ENCODE measurements at places on chromosomes 3 and 15. TPM values are rescaled to one million over a fixed set of nuclear protein-coding genes. Genes with fewer than 3 reads are reported as not detected.
A peak's percentile ranks its signal among the peaks of the same experiment; 100 is the strongest.

DNA sequence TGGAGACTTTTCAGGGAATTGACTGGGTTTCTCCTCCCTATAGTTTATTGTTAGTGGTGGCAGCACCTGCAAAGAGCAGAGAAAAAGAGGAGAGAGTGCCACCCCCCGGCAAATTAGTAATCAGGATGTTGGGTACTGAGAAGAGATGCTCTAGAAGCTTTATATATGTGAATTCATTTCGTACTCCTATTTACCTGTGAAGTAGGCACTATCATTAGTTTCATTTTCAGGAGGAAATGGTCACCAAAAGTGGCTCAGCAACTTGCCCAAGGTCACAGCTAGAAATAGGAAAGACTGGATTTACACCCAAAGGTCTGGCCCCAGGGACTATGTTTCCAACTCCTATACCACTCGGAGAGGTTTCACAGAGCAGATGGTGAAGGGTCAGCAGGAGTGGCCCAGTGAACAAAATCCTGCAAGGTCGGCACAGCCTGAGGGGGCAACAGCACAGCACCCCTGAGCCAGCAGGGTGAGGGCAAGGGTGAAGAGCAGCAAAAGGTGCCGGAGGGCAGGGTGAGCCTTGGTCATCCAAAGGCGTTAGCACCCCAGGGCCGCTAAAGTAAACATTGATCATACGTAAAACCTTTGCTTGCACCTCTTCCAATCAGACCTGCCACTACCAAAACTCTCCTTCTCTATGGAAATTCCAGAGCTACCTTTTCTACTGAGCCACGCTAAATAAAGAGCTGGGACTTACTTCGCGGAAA is 23.6 kb downstream of the VGLL4 start:
- H3K36me3 ChIP-seq = no peaks in the 10 kb centered on the region
- DNase-seq = no peak
- H3K27me3 ChIP-seq = no peaks in the 10 kb centered on the region
- no peak overlapping the region for H3K4me3 ChIP-seq
- H3K27ac ChIP-seq = no peak overlapping the region
- H3K4me1 ChIP-seq = peaks cover 41% of the 10 kb centered on the region

GRCh38 chr3:46312991-46313390 is 40.9 kb upstream of the CCR2 start:
- no peak overlapping the region for H3K27ac ChIP-seq
- no peaks in the 10 kb centered on the region for H3K27me3 ChIP-seq
- peak; percentile 46 for DNase-seq
- H3K36me3 ChIP-seq = no peaks in the 10 kb centered on the region
- no peak overlapping the region for H3K4me3 ChIP-seq

DNA sequence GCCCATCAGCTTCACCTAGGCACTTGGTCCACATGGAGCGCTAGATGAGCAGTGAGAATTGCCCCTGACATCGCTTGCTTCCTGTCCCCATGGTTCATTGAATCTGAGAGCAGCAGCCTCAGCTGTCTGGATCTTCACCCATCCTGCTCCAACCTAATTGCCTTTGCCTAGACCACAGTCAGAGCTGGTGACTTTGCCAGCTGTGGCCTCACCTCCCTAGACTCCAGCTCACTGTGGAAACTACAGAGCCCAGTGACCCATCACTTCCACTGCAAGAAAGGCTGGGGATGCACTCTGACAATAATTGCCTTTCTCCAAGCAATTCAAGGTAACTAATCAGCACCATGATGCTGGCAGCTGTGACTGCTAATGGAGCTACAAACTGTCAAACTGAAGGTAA is 30.6 kb upstream of the SLC6A1 start:
- no peaks in the 10 kb centered on the region for H3K4me1 ChIP-seq
- DNase-seq = peak; percentile 4
- H3K4me3 ChIP-seq = no peak overlapping the region

GRCh38 chr15:101250873-101251829 is 697 bp downstream of the CHSY1 start:
- H3K27me3 ChIP-seq = no peaks in the 10 kb centered on the region
- peak; percentile 61 for DNase-seq
- peak overlapping the region; percentile 76 for H3K27ac ChIP-seq
- no peaks in the 10 kb centered on the region for H3K36me3 ChIP-seq
- peak overlapping the region; percentile 61 for H3K4me3 ChIP-seq

DNA sequence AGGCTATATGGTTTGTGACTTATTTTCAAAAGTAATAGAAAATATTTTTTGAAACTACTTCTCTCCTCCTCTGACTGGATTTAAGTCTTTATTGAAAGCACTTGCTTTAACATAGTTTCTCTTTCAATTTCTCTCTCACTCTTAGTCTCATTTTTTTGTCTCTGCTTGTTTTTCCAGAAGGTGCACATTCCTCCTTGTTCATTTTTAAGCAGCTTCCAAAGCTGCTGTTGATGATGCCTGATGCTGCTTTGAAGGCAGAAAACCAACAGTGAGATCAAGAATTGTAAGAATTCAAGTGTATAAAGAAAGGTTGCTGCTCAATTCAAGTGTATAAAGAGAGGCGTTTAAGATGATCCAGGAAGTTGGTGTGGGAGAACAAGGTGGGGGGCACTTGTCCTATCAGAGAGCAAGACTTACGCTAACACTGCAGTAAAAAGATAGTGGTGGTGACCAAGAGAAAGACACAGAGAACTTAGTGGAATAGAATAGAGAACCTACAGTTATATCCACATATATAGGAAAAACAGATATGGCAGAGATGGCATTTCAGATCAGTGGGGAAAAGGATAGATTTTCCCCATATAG is 12.1 kb downstream of the NR2C2 start:
- H3K36me3 ChIP-seq = no peaks in the 10 kb centered on the region
- H3K27me3 ChIP-seq = no peaks in the 10 kb centered on the region
- peaks cover 7% of the 10 kb centered on the region for H3K4me1 ChIP-seq

ECT2 gene
- polyA plus RNA-seq = 1.3 TPM

DNA sequence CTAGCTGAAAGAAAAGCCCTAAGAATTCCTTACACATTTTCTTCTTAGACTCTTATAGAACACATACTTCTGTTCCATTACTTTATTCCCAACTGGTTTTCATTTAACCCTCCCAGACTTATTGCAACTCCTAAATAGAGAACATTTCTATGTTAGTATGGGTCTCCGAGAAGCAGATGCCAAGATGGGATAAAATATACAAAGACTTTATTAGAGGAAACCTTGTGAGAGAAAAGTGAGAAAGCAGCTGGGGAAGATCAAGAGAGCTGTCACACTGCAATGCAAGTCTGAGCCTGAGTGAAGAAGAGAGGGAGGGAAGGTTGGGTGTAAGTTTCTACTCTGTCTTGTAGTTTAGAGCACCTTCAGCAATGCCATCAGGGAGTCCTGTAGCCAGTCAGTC is 979.3 kb downstream of the IGSF11 start:
- H3K27me3 ChIP-seq = no peaks in the 10 kb centered on the region
- no peak overlapping the region for H3K27ac ChIP-seq
- H3K4me1 ChIP-seq = no peaks in the 10 kb centered on the region
- no peaks in the 10 kb centered on the region for H3K36me3 ChIP-seq
- no peak overlapping the region for H3K4me3 ChIP-seq

SCG3 gene
- polyA plus RNA-seq = 67.5 TPM

DNA sequence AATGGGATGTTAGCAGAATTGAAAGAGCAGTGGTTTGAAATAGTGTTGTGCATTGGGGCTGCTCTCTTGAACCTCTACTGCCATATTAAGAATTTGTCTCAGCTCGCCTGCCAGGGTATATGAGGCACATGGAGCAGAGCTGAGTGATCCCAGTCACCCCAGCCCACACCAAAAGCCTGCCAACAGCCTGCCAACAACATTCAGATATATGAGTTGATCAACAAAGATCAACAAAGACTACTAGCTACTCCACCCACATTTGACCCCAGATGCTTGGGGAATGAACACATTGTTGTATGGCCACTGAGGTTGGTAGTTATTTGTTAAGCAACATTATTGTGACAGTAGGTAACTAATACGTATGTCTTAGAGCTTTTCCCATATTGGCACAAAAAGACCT is 570.9 kb upstream of the IL12A start:
- H3K27me3 ChIP-seq = no peaks in the 10 kb centered on the region
- no peaks in the 10 kb centered on the region for H3K36me3 ChIP-seq
- H3K27ac ChIP-seq = no peak overlapping the region
- no peak for DNase-seq
- no peaks in the 10 kb centered on the region for H3K4me1 ChIP-seq

DNA sequence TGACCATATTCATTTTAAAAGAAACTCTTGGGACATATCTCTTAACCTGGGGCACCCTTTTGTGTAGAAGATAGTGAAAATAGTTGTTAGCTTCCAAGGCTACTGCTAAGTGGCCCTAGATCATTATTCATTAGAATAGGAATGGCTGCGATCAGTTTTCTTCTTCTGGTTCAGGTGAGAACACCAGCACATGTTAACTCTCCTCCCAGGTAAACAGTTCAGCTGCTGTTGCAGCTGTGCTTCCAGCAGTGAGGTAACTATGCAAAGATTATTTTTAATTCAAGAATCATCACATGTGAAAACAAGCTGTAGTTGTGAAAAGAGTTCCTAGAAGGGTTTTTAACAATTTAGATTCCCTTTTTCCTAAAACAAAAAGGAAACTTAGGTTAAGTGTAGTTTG is 43.3 kb downstream of the ZPLD1 start:
- H3K27ac ChIP-seq = no peak overlapping the region
- no peak overlapping the region for H3K4me3 ChIP-seq
- peaks cover 5% of the 10 kb centered on the region for H3K4me1 ChIP-seq
- no peaks in the 10 kb centered on the region for H3K27me3 ChIP-seq
- no peaks in the 10 kb centered on the region for H3K36me3 ChIP-seq

GRCh38 chr15:34065941-34066340 is 26.9 kb upstream of the AVEN start:
- H3K36me3 ChIP-seq = no peaks in the 10 kb centered on the region
- no peak for DNase-seq

- H3K4me3 ChIP-seq = no peak overlapping the region
- H3K4me1 ChIP-seq = no peaks in the 10 kb centered on the region
- H3K36me3 ChIP-seq = no peaks in the 10 kb centered on the region
- H3K27ac ChIP-seq = no peak overlapping the region
Measured at GRCh38 chr3:23302271-23302670, 99.1 kb downstream of the UBE2E2 start.

GRCh38 chr3:126152458-126152857 is 27.9 kb downstream of the ALDH1L1 start:
- no peak overlapping the region for H3K4me3 ChIP-seq
- no peaks in the 10 kb centered on the region for H3K27me3 ChIP-seq
- H3K27ac ChIP-seq = no peak overlapping the region
- H3K4me1 ChIP-seq = no peaks in the 10 kb centered on the region

DNA sequence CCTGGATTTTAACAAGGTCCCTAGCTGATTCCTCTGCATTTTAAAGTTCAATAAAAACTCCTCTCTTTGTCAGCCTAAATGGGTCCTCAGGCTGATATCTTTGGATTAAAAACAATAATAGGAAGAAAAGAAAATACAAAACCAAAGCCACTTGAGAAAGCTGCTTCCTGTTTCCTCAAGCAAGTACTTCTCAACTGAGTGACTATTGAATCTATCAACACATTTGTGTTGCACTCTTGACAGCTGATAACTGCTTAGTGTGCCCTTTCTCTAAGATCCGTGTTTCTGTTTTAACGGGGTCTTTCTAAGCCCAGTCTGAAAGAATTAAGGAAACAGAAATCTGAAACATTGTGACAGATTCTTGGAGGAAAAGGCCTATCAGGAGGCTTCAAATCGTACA is 410.7 kb downstream of the GRM7 start:
- no peaks in the 10 kb centered on the region for H3K27me3 ChIP-seq
- H3K4me3 ChIP-seq = no peak overlapping the region
- H3K27ac ChIP-seq = no peak overlapping the region
- H3K4me1 ChIP-seq = no peaks in the 10 kb centered on the region

ALDH1L1 gene
- 38.8 TPM for polyA plus RNA-seq

MKRN3 gene
- polyA plus RNA-seq = 0.40 TPM

- H3K4me3 ChIP-seq = no peak overlapping the region
- no peak overlapping the region for H3K27ac ChIP-seq
- no peak for DNase-seq
- no peaks in the 10 kb centered on the region for H3K36me3 ChIP-seq
- peaks cover 3% of the 10 kb centered on the region for H3K4me1 ChIP-seq
Measured at GRCh38 chr3:146106986-146107385, 54.0 kb downstream of the PLOD2 start.

DNA sequence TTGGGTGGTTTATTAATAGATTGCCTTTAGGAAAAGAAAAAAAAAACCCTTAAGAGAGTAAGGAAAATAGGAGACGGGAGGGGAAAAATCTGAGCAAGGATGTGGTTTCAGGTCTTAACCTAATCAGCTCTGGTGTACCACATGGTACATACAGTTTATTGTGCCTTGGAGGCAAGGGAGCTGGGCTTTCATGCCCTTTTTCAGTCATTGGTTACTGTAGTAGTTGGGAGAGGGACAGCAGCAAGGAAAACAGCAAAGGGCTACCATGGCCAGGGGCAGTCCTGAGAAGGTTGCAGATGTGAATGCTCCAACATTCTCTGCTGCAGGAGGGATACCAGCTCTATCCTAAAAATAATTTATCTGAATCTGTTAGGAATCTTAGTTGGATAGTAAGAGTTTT is 5.9 kb downstream of the CMC1 start:
- DNase-seq = no peak
- no peaks in the 10 kb centered on the region for H3K36me3 ChIP-seq
- H3K4me1 ChIP-seq = peaks cover 5% of the 10 kb centered on the region
- no peak overlapping the region for H3K27ac ChIP-seq

DNA sequence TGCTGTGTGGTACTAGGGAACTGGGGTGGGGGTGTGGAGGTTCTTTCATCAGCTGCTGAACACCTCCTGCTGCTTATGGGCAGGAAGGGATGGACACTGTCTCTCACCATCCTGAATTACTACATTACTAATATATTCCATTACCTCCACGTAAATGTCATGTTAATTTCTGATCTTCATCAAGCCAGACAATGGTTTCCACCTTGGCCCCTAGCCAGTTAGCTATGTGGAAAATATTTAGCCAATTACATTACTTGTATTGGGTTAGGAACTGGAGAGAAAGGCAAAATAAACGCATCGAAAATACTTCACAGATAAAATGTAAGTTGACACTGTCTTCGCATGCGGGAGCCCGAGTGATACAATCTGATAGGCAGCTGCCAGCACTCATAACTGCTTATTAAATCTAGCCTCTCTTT is 95.1 kb downstream of the FOXP1 start:
- no peaks in the 10 kb centered on the region for H3K27me3 ChIP-seq
- H3K4me1 ChIP-seq = no peaks in the 10 kb centered on the region
- no peak overlapping the region for H3K27ac ChIP-seq
- no peak for DNase-seq
- no peaks in the 10 kb centered on the region for H3K36me3 ChIP-seq
- H3K4me3 ChIP-seq = no peak overlapping the region

DNA sequence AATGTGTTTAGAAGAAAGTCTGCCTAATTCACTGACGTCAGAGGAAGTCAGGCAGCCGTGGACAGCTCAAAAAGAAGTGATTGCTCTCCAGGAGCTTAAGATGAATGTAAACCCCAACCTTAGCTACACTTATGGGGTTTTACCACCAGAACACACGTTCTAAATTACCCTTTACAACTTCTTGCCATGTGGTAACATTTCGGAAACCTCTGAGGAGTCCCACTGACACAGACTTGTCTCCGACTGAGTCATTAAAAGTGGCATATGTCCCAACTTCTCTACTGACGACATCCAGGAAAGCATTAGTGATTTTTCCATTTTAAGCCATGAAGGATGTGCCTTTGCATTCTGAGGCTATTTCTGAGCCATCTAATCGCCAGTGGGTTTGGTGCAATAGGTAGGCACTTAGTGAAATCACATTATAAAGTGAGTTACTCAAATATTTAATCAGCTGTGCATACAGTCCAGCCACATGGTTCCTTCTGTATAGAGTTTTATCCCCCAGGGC is 32.4 kb downstream of the C2CD4A start:
- no peaks in the 10 kb centered on the region for H3K36me3 ChIP-seq
- peak; percentile 31 for DNase-seq
- no peaks in the 10 kb centered on the region for H3K27me3 ChIP-seq
- peaks cover 5% of the 10 kb centered on the region for H3K4me1 ChIP-seq
- no peak overlapping the region for H3K27ac ChIP-seq
- H3K4me3 ChIP-seq = no peak overlapping the region

Measured in pancreas (tissue), 10 donors.